ENCODE measurements at places on chromosomes 12 and 14.

- DNase-seq: no peak
These were observed 31.8 kb upstream of the G2E3 start for GRCh38 chr14:30527196-30527595.

DNA sequence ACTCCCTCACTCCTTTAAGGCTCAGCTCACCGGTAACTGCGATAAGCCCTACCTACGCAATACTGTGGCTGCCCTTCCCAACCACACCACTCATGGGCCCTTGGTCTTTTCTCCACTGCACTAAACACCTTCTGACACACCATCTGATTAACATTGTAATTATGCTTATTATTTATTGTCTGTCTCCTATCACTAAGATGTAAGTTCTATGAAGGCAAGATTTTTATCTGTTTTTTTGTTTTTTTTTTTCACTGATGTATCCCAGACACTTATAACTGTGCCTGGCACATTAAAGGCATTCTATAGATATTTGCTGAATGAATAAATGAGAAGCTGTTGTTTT is 34.2 kb upstream of the PYGL start:
- no peak for DNase-seq

DNA sequence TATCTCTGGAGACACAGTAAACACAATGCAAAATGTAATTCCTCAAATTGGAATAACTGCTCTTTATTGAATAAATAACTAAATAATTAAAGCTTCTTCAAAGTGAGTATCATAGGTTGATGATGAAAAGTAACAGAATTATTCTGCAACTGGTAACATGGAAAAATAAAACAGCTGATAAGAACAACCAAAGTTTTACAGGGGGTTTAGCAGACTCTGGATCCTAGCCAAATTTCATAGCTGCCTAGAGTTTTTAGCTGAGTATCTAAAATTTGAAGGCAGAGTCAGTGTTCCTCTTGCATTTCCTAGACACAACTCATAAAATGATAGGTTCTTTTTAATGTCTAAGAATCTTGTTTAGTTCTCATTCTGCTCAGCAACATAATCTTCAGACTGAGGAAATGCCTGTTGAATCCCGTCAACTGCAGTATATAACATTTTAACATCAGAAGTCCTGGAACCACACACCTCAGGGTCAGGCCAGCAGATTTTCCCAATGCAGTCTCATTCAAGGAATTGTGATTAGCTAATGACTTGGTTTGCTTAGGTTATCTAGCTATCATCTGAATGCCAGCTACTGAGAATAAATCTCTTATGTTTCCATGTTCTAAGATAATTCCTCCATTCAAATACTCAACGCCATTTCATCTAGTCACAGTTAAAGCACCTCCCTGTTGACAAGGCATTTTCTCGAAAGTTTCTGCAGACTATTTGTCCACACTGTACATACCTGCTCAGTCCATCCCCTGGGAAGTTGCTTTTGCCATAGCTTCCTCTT is 411.6 kb downstream of the BCAT1 start:
- no peak for DNase-seq

DNA sequence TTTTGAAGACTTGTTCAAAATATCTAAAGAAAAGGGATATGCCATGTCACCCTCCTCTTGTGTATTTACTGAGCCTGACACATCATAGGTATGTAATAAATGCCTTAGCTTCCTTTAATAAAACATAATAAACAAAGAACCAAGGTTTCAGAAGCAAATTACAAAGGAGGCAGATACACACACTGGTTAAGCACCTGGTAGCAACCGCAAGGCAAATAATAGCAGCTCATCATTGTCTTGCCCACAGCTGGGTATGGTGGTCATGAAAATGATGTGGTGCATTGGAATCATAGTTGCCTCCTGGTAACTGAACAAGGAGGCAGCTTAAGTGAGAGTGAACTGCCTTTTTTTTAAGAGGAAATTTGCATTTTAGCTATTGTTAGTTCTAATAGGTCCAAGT is 39.0 kb downstream of the PAX9 start:
- DNase-seq: no peak

DNA sequence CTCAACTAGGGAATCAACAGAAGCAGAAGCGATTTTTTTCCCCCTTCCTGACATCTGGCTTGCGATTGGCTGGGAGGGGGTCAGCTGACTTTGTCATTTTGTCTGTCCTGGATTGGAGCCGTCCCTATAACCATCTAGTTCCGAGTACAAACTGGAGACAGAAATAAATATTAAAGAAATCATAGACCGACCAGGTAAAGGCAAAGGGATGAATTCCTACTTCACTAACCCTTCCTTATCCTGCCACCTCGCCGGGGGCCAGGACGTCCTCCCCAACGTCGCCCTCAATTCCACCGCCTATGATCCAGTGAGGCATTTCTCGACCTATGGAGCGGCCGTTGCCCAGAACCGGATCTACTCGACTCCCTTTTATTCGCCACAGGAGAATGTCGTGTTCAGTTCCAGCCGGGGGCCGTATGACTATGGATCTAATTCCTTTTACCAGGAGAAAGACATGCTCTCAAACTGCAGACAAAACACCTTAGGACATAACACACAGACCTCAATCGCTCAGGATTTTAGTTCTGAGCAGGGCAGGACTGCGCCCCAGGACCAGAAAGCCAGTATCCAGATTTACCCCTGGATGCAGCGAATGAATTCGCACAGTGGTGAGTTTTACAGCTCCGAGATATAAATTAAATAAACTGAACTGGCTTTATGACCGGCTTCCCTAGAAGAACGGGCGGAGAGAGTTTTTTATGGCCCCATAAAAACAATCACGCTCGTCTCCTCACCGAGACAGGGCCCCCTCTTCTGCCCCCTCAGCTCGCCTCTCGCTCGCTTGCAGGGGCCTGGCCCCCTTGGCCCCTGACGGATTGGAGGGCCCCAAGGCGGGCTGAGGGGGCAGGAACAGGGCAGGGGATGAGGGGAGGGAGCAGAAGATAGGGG is at the start of gene HOXC6:
Gene HOXC6, plus strand, starts transcription at position 127 of the 888 bp plus-strand sequence. Its CDS starts 82 bp downstream, at position 209.
- DNase-seq: no peak

GRCh38 chr12:45872446-45872845 is 117.9 kb downstream of the SCAF11 start:
- DNase-seq: no peak

DNA sequence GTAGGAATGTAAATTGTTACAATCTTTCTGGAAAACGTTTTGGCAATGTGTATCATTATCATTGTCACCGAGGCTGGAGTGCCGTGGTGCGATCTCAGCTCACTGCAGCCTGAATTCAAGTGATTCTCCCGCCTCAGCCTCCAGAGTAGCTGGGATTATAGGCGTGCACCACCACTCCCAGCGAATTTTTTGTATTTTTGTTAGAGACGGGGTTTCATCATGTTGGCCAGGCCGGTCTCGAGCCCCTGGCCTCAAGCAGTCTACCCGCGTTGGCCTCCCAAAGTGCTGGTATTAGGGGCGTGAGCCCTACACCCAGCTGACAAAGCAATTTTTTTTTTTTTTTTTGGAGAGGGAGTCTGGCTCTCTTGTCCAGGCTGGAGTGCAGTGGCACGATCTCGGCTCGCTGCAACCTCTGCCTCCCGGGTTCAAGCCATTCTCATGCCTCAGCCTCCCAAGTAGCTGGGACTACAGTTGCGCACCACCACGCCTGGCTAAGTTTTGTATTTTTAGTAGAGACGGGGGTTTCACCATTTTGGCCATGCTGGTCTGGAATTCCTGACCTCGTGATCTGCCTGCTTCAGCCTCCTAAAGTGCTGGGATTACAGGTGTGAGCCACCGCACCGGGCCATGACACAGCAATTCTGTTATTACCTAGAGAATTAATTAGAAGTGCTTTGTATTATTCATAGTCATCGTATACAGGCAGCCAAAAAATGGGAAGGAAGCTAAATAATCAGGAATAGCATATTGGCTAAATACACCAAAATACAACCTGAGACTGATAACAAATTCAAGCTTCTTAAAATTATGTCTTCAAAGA is 1.2 kb downstream of the ACTR6 start:
- no peak for DNase-seq

GRCh38 chr12:99152337-99152736 is 495.2 kb upstream of the GARIN6 start:
- no peak for DNase-seq

DNA sequence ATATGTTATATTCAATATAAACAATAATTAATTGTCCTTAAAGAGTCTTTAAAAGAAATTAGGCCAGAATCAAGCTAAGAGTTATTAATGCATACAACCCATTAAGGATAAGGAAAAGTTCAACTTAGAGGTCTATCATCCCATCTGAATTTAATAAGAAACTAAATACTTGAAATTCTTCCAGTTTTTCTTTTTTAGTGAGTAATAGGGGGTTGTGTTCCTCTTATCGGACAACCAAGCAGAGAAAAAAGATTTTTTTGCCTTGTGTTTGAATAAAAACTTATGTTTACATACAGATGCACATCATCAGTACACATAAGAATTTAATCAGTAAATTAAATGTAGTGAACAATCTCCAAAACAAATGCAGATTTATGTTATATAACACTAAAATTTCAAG is 32.5 kb downstream of the PAWR start:
- DNase-seq: no peak

DNA sequence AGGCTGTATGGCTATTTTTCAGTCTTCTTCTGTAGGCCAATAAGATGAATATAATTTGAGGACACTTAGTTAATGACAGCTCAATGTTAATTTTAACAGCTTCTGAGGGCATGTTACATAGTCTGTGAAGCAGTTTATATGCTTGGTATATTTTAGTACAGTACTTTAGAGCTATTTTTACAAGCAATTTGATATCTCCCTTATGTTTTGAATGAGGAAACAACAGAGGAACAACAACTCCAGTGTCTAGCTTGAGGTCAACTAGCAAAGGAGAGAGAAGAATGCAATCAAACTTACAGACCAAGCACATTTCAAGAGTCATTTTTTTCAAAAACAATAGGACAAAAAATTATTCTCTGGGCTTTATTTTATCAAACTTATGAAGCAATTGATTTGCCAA is 469.1 kb upstream of the DCN start:
- no peak for DNase-seq

GRCh38 chr12:7934091-7934888 is 1.7 kb downstream of the SLC2A3 start:
- DNase-seq: peak; percentile 16

- no peak for DNase-seq
These were observed 36.8 kb downstream of the PLXNC1 start for GRCh38 chr12:94184995-94185719.

GRCh38 chr12:77294016-77294415 is 228.6 kb upstream of the E2F7 start:
- no peak for DNase-seq

- no peak for DNase-seq
These were observed 76.1 kb downstream of the SLC24A4 start for GRCh38 chr14:92398888-92399636.

GRCh38 chr12:112792743-112793142 is 1.2 kb downstream of the RPH3A start:
- no peak for DNase-seq

- DNase-seq: no peak
These were observed 475.9 kb downstream of the SLC16A7 start for GRCh38 chr12:60071759-60072191.

DNA sequence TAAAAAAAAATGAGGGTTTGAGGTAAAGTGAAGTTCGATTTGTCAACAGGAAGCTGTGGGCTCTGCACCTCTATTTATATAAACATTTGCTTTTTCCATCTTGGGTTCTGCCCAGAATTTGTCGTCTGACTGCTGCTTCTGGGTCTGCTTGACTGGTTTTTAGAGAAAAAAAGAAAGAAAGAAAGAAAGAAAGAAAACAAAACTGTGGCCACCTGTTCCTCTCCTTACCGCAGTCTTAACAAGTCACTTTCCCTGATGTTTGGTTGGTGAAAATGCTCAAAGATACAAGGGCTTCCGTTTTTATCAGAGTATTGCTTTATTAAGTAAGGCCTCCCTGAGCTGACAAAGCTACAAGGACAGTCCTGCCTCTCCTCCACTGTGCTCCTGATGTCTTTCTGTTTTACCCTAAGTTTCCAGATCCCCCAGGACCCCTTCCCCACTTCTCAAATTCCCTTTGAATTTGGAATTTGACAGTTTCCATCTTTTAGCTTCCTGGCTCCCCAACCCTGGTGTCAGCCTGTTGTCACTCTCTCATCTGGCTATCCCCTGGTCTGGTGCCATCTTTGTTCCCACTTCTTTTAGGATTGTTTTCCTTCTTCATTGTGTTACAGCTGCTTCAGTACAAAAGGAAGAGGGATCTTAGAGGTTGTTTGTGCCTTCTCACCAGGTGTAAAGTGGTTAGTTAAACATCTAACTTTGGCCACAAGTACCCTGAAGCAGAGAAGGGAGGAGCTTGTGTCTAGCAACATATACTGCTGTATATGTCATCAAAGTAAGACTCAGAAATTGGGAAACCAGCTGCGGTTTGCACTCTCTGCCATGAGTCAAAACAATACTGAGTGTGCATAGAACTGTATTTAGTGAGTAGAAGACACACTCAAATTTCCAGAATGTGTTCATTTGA is 18.0 kb downstream of the MFAP5 start:
- peak; percentile 84 for DNase-seq

DNA sequence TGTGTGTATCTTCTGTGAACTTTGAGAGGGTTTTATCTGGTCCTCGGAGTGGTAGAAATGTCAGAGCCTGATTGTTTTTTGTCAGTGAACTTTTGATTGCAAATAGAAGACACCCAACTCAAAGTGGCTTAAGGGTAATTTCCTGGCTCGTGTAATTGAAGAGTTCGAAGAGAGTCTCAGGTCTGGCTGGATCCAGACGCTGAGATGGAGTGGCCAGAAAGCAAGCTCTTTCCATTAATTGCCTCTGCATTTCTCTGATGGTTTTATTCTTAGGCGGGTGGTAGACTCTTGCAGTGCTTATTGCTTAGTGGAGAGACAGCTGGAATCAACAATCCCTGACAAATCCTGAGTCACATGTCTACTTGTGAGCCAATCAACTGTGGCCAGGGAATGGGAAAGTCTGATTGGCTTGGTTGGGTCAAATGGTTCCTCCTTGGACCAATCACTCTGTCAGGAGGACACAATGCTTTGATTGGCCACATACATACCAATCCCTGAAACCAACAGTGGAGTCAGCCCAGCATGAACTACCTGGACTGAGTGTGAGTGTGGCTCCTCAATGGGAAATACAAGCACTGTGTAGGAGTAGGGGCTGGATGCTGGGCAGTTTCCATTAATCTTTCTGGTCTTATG is 330.5 kb downstream of the AACS start:
- DNase-seq: no peak

GRCh38 chr14:64137657-64138290 is 156.4 kb downstream of the ESR2 start:
- no peak for DNase-seq

GRCh38 chr14:101098177-101098576 is 194.7 kb upstream of the RTL1 start:
- DNase-seq: no peak
